ENCODE measurements at places on chromosomes 7 and 10.

- DNase-seq: no peak
Observed at GRCh38 chr7:147556317-147556716, 1034.2 kb upstream of the C7orf33 start.

- no peak for DNase-seq
Observed at GRCh38 chr10:33136271-33136670, 178.2 kb upstream of the ITGB1 start.

DNA sequence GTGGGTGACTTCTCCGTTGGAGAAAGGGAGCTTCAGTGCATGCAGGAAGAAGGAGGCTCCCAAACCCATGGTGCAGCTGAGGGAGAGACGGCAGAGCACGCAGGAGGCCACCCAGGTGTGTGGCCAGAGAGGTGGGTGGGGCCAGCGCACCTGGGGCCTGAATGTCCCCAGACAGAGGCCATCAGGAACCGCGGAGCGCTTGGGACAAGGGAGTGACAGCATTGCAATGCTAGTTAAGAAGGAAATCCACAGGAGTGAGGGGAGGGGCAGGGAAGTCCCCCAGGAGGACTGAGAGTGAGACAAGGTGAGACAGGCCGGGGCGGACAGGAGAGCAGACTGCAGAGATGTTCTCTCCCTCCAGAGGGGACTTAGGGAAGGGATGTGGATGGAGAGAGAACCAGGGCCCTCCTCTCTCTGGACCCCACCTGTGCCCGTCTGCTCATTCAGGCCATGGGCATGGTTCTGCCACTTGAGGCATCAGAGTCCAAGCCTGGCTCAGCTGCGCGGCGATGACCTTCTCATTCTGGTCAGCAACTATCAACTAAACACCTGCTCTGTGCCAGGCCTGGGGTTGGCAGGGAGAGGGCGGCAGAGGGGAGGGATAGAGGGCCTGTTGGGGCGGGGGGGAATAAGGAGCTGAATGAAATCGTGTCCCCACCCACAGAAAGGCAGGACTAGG is 69.4 kb upstream of the COL13A1 start:
- DNase-seq: no peak

- peak; percentile 50 for DNase-seq
Observed at GRCh38 chr10:15209827-15210509, 41.5 kb upstream of the NMT2 start.

- no peak for DNase-seq
Observed at GRCh38 chr10:62000726-62001125, 99.2 kb downstream of the ARID5B start.

- no peak for DNase-seq
Observed at GRCh38 chr7:1402791-1403637, 56.3 kb downstream of the MICALL2 start.

DNA sequence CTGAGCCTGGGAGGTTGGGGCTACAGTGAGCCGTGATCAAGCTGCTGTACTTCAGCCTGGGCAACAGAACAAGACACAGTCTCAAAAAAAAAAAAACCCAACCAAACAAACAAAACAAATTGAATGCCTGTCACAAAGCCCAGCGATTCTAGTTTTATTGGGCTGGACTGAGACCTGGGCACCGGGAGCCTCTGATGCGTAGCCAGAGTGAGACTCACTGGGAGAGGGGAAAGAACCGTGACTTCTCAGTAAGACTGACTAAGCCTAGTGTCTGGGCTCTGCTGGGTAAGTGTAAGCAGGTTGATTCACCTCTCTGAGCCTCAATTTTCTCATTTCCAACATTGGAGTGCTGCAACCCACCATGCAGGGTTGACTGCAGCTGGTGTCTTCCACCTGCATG is 10.1 kb upstream of the LEP start:
- no peak for DNase-seq

- no peak for DNase-seq
Observed at GRCh38 chr7:2273866-2274265, 31.8 kb downstream of the NUDT1 start.

- no peak for DNase-seq
Observed at GRCh38 chr7:2103071-2103898, 129.5 kb downstream of the MAD1L1 start.

DNA sequence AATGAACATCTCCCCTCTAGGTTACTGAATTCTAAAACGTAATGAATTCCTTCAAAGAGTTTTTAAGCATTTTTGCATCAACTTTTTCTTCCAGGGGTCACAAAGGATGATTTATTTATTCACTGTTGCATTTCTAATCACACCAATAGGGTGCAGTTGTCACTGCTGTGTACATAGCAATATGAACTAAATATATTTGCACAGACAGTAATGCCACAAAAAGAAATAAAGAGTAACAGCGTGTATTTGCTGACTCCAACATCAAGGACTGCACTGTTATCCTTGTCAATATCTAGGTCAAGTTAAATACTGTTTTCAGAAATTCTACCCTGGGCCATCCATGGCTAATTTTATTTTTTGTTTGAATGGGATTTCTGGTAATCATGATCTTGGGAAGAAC is 138.0 kb downstream of the FRMD4A start:
- DNase-seq: no peak

GRCh38 chr7:74479066-74479781 is 25.5 kb downstream of the GTF2IRD1 start:
- no peak for DNase-seq

DNA sequence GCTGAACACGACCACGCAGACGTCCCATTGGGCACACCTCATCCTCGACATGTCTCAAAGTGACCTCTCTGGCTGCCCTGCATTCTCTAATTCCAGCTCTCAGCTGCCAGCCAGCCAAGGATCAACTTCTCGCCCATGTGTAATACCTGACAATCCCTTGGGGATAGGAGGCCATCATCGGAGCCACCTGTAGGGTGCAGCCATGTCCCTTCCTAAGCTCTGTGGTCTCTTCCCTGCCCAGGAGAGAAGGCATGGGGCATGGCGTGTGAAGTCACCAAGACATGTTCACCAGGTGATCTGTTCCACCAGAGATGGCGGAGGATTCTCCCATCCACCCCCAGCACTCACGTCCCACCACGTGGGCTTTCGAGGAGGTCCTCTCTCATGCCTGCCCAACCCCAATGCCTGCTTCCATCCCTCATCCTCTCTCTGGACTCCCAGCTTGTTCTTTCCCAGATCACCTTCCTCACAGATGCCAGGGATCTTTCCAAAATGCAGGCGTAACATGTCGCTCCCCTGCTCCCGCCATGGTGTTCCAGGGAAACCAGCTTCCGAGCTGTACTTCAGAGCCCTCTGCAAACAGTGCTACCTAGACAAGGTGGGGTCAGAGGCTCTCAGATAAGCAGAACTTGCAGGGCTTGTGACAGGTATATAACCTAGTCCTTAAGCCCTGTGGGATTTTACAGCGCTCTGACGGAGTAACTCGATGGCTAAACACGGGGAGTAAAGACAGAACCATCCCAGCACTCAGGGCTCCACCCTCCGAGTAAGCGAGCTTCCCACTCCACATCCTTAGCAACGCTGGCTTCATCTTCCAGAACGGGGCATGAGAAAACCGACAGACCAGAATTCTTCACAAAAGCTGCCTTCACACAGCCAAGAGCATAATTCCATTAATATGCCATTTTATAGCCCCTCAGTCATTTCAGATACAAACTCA is 41.1 kb downstream of the BRI3 start:
- no peak for DNase-seq

DNA sequence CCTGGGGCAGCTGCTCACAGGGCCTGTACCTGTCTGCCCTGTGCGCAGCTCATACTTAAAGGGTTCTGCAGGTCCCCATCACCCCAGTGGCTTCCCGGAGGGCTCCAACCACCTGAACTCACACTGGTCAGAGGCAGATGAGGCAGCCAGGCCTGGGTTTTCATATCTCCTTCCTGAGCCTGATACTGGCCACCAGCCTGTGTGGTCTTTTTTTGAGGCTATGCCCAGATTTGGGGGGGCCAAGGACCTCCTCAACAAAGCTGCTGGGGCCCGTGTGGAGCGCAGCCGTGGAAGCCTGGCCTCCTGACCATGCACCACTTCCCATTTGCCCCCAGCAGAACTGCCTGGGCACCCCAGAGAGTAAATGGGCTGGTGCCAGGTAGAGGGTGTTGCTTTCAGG is 25.7 kb downstream of the PNLIPRP2 start:
- no peak for DNase-seq

- DNase-seq: no peak
Observed at GRCh38 chr7:85641331-85641730, 454.5 kb upstream of the SEMA3D start.

DNA sequence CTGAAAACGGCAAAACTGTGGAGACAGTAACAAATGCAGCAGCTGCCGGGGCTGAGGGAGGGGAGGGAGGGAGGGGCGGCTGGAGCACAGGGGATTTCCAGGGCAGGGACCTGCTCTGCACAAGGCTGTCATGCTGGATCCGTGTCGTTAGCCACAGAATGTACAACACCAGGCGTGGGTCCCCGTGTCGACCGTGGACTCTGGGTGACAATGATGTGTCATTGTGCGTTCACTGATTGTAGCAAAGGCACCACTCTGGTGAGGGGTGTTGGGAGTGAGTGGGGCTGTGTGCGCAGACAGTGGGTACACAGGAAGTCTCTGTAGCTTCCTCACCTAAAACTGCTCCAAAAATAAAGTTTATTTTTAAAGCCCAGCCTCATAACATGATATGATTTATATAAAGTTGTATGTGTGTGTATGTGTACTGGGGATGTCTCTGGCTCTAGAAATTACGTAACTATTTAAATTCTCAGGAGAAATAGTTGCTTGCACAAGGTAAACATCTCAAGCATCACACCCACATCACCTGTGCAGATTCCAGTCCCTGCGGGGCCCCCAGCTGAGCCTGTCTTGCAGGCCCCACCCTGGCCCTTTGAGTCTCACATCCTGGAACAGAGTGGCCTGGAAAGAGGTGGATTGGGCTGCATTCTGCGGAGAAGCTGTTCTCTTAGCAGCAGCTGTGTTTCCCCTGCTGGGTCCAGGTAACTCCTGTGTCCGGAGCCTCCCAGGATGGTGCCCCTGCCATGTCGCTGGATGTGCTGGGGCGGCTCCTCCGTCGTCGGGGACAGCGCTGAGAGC is 135.7 kb downstream of the DYNC2I1 start:
- no peak for DNase-seq

GRCh38 chr7:50567715-50568261 is 2.6 kb upstream of the DDC start:
- DNase-seq: no peak

- no peak for DNase-seq
Observed at GRCh38 chr7:86773309-86773708, 129.6 kb downstream of the GRM3 start.

DNA sequence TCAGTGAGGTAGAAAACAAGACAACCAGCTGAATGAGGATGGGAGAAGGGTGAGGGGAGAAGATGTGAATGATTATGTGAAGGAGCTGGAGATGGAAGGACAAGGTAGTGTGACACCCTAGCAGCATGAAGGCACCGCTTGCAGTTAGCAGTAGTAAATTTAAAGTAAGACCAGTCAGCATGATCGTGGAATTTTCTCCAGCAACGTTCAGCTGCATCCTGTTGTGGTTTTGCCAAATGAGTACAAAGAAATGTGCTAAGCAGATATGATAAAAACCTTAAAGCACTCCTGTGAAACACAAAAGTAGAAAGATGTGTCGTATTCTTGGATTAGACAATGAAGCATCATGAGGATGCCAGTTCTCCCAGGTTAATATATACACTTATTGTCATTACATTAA is 34.1 kb upstream of the IFRD1 start:
- DNase-seq: no peak

GRCh38 chr7:152568972-152569371 is 107.0 kb downstream of the XRCC2 start:
- no peak for DNase-seq

GRCh38 chr10:3455385-3456334 is 283.1 kb upstream of the PITRM1 start:
- DNase-seq: no peak

- DNase-seq: no peak
Observed at GRCh38 chr10:34854147-34854601, 39.1 kb upstream of the PARD3 start.

GRCh38 chr7:40623863-40624262 is 489.1 kb downstream of the SUGCT start:
- DNase-seq: no peak

- no peak for DNase-seq
Observed at GRCh38 chr7:35038354-35038753, 1.1 kb upstream of the DPY19L1 start.

GRCh38 chr7:46233585-46234329 is 312.7 kb upstream of the IGFBP3 start:
- no peak for DNase-seq

- DNase-seq: no peak
Observed at GRCh38 chr7:98469088-98469487, 68.2 kb upstream of the BAIAP2L1 start.

DNA sequence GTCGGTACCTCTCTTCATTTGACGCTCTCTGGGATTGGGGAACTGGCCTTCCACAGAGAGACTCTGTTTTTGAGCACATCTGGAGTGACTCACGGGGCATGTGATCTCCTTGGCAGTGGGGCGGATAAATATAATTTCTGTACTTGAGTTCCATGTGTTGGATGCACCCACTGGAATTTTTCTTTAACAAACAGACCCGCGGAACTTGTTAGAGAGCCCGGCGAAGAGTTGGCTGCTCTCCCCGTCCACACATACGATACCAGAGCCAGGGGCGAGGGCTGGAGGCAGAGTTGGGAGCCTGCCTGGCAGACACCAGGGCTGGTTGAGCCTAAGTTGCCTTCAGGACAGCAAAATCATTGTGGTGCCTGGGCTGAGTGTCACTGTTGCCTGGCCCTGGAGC is at the start of gene FAM180A:
Gene FAM180A (minus strand): TSS at position 44 of the 400 bp plus-strand sequence. CDS start 233 bp downstream, outside the sequence.
- DNase-seq: no peak

DNA sequence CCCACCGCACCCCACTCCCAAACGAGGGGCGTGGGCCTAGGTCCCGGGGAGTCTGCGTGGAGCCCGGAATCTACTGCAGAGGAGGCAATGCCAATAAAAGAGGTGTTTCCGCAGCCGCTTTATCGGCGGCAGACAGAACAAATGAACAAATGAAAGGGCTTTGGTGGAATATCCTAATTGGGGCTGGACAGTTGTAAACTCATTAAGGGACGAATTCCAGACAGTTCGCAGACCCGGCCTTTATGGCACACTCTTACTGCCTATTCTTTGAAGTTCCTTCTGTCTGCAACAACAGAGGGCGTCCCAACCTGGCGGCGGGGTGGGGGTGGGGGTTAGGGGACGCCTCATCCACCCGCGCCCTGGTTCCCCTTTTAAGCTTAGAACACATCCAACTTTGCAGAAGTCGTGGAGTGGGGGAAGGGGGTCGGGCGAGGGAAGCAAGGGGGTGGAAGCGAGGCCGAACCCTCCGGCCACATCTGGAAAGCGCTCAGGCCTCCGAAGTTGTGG is 4.1 kb downstream of the HOXA9 start:
- no peak for DNase-seq

GRCh38 chr7:45192621-45193041 is 35.0 kb downstream of the RAMP3 start:
- no peak for DNase-seq

- no peak for DNase-seq
Observed at GRCh38 chr10:24242562-24242961, 33.6 kb downstream of the KIAA1217 start.
